Right hindlimb (tissue), 1 donor: ENCODE measurements at places on chromosomes 5 and 9.

DNA sequence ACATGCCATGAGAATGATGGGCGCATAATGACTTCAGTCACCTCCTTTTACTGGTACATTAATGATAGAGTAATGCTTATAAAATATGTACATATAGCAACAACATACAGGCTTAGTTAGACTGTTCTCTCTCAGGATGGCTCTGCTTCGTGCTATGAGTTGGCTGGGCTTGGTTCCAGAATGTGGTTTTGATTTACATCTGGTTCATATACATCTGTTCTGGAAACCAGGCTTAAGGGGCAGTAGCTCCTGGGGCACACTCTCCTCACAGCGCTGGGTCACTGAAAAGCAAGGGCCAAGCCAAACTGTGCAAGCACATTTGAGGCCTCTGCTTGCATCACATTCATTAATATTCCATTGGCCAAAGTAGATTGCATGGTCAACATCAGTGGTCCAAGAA lies 44.9 kb downstream of the PCSK1 start:
- no peak for DNase-seq

- no peak for DNase-seq
Observed at GRCh38 chr9:12448246-12448645, 244.9 kb upstream of the TYRP1 start.

DNA sequence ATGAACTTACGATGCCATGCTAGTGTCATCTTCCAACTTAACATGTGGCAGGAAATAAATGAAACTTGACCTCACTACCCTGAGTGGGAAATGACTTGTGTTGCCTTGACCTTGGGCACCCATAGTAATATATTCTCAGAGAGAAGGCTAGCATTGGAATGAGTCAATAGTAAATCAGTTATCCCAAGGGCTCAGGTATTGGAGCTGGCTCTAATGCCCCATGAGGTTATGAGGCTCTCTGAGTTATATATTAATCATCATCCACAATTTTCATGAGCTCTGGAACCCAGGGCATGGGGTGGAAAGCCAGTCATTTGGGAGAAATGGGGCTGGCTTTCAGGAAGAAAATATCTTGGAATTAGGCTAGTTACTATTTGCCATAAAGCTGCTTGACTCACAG lies 42.4 kb upstream of the SMIM32 start:
- no peak for DNase-seq

- no peak for DNase-seq
Observed at GRCh38 chr5:5467737-5468136, 45.3 kb downstream of the ICE1 start.

- DNase-seq = peak; percentile 48
Observed at GRCh38 chr9:115038178-115038577, 79.8 kb downstream of the TNC start.

GRCh38 chr9:114246558-114246957 lies 76.3 kb upstream of the ORM1 start:
- DNase-seq = peak; percentile 69

DNA sequence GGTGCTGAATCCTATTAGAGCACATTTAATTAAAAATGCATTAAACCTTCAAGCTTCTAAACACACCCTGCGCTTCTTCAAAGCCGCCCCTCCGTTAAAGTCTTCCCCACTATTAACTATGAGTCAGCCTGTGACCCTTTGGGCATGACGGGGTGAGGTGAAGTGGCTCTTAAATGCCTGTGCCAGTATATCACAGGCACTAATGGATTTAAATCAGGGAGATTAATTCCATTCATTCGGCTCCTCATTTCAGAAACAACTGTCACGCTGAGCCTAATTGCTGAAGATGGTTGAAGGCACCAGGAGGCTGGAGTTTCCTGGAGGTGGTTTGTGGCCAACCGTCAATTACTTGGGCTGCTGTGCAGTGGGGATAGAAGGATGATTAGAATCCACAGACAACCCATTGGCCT lies 192.6 kb upstream of the MSX2 start:
- no peak for DNase-seq

DNA sequence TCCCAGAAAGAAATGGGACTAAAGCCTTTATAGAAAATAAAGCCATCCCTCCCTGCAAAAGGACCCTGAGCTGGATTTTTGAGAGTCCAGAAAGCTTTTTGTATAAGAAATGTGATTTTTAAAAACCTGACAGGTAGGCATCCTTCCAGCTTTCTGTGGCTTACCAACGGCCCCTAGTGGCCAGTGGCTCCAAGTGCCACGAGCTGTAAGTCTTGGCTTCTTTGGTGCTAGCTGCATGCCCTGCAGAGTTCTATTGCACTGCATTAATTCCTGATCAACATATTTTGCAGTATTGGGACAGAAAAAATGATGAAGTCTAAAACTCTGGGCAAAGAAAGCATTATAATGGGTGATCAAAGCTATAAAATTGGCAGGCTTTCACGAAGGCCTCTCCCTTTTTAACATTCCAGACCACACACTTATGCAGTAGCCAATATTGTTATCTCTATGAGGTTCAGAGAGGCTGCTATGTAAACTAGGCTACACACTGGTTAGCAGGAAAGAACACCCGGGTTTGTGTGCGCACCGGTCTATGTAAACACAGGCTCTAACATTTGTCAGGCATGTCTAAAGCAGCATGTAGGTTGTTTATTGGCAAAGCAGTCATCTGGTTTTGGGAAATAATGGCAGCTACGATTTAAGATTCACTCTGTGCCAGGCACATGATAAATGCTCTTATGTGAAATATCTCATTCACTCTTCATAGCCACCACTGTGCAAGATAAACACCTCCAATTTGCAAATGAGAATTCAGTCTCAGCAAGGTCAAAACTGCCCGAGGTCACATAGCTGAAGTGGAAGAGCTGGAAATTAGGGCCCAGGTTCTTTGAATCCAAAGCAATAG lies 55.2 kb downstream of the NMUR2 start:
- no peak for DNase-seq

DNA sequence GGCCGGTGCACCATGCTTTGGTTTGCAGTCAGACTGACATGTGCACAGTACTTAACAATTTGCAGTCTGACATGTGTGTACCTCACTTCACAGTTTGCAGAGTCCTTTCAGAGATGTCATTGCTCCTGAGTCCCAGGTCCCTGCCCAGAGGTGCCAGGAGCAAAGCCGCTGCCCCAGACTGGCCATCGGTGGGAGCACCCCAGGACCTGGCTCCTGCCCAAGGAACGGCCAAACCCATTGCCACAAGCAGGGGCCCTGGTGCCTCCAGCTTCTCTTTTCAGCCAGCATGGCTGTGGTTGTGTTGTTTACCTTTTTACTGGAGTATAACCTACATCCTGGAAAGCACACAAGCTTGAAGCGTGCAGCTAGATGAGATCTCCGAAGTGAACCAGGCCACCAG lies 28.6 kb downstream of the RASGEF1C start:
- no peak for DNase-seq

DNA sequence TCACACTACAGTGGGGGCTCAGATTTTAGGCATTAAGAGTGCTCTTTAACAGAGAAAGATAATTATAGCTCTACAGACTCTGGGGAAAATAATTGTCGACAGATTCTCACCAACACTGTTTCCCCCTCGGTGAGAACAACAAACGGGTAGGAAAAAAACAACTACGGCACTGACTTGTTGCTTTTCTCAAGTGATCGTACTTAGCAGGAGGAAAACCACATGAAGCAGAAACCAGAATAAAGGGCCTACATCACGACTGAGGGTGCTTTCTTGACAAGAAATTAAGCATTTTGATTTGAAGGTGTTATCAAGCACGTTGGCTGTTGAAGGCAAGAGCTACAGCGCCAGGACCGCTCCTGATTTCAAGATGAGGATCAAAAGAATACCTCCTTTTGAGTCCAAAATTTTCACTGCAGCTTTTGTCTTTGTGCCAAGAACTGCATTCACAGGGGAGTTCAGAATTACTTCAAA lies 27.2 kb upstream of the CER1 start:
- no peak for DNase-seq

DNA sequence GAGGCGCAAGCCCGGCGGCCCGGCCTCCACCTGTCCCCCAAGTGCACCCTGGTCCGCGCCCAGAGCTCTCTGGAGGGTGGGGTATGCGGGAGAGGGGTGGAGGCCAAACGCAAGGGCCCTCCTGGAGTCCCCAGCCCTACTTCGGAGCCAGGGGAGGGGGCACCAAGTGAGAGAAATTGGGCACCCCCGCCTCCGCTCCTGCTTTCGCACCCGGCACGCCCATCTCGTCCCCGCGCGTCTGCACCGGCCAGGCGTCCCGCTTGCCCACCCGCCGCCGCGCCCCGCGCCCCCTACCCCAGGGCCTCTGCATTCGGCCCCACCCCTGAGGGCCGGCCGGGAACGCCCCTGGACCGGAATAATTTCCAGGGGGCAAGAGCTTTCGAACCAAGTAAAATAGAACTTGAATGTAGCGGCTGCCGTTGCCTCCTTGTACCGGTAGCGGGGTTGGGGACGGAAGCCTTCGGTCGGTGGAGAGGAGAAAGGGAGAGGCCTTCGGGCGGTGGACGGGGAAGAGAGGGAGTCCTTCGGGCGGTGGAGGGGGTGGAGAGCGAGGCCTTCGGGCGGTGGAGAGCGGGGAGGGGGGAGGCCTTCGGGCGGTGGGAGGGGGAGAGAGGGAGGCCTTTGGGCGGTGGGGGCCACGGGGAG lies 694 bp upstream of the PHPT1 start:
- no peak for DNase-seq
